ENCODE measurements at places on chromosomes 3 and 15. TPM values are rescaled to one million over a fixed set of nuclear protein-coding genes. Genes with fewer than 3 reads are reported as not detected.

- DNase-seq: no peak
Observed at GRCh38 chr3:75782506-75782905, 2.8 kb downstream of the ZNF717 start.

- DNase-seq: no peak
Observed at GRCh38 chr3:161372321-161373260, 1.3 kb upstream of the SPTSSB start.

- peak; percentile 78 for DNase-seq
Observed at GRCh38 chr3:24496529-24497482, 2.2 kb upstream of the THRB start.

DNA sequence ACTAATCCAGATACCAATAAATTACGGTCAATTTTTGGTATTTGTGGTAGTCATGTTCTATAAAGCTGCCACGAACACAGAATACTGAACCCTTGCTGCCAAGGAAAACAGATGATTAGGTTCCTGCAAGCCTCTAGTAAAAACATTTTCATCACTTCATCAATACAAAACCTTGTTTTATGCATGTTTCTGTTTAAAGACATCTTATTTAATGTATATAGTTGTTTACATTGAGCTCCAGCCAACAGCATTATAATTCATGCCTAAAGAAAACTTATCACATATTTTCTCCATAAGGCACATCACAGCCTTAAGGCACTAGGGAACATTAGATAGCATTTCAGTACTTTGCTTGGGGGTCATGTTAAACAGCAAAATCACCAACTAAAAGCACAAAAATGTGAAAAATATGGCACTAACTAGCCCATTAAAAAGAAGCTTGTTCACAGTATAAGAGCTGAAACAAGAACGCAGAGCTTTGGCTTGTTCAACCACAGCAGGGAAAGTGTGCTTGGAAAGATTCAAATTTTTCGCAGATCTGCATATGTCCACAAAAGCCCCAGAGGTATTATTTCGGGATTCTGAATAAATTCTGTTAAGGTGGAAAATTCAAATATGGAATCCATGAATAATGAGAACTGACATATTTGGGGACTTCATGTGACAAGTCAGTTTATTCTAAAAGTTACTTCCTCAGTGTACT, 27.7 kb downstream of the POLQ start:
- DNase-seq: peak; percentile 25

- DNase-seq: peak; percentile 61
Observed at GRCh38 chr15:55823699-55824340, 80.9 kb upstream of the PRTG start.

GRCh38 chr3:45496555-45496954, 98.0 kb upstream of the LIMD1 start:
- DNase-seq: peak; percentile 77

GRCh38 chr3:186639778-186640472, at the start of gene FETUB:
Gene FETUB, plus strand, starts transcription at chr3:186640399. Its CDS starts 62 bp downstream, at chr3:186640461.
- no peak for DNase-seq

DNA sequence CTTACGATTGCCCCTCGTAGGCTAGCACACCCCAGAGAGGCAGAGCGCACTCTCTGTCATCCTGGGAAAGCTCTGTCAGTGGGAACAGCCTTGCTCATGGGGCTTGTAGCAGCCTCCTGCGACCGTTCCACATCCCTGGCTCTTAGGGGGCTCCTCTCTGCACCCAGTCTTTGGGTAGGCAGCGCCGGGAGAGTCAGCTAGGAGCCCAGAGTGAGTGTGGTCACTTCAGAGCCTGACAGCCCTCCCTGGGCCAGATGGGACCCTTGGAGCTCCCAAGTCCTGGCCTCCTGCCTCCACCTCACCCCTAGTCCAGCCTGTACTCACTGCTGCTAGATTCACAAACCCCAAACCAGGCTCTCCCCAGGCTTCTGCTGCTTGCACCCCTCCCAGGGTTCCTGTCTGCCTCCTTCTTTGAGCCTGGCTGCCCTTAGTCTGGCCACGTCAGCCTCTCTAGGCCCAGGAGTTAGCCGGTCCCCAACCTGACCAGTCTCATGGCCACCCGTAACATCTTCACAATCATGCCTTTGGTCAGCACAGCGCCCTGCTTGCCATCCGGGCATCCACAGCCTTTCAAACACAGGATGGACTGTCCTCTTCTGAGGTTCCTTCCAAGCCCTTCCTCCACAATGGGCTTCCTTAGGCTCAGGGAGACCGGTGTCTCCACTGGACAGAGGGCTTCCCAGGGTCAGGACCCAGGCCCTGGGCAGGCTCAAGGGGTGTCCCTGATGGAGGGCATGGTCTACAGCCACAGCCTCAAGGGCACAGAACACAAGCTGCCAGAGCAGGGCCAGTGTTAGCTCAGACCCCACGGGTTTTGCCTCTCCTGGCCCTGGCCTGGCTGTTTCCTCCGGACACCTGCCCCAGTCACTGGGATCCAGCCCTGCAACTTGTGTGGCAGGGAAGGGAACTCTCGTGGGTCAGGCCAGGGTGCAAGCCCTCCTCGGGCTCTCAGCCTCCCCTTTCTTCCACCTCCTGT, 4.6 kb downstream of the ACSBG1 start:
- DNase-seq: no peak

GRCh38 chr3:23481616-23482278, 278.6 kb downstream of the UBE2E2 start:
- no peak for DNase-seq

DNA sequence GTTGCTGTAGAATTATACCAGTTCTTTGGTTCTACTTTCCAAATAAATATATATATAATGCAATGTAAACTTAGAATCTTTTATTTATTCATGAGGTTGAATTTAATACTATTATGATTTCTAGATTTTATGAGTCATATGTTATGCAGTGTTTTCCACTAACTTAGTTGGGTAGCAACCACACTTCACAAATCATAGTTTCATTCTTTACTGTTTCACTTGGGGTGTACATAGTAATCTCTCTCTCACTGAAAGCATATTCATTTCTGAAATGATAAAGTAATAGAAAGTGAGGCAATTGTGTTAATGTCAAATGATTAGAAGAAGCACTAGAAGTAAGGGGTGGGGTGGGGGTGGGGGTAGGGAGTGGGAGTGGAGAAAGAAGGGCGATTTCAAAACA, 52.6 kb downstream of the IQCH start:
- DNase-seq: peak; percentile 25

DNA sequence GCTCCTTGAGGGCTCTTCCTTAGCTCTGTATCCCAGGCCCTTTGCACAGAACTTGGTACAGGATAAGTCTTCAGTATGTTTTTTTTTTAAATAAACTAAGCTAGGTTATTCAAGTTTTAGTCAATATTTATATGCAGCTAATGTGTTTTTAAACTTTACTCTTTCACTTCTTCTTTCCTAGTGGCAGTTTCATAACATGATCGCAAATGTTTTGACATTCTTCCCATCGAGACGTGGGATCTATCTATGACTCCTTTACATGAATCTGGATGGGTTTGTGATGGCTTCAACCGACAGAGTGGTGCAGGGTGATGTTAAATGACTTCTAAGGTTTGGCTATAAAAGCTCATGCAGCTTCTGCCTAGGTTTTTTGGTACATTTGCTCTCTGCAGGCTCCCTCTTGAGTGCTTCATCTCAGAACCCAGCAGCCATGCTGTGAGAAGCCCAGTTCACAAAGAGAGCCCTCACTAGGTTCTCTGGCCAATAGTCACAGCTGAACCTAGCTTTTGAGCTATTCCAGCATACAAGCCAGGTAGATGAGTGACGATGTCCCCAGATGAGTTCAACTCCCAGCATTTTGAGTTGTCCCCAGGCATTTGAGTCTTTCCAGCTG, 13.5 kb upstream of the MECOM start:
- DNase-seq: no peak

- DNase-seq: no peak
Observed at GRCh38 chr3:102512734-102513504, 78.1 kb downstream of the ZPLD1 start.

DNA sequence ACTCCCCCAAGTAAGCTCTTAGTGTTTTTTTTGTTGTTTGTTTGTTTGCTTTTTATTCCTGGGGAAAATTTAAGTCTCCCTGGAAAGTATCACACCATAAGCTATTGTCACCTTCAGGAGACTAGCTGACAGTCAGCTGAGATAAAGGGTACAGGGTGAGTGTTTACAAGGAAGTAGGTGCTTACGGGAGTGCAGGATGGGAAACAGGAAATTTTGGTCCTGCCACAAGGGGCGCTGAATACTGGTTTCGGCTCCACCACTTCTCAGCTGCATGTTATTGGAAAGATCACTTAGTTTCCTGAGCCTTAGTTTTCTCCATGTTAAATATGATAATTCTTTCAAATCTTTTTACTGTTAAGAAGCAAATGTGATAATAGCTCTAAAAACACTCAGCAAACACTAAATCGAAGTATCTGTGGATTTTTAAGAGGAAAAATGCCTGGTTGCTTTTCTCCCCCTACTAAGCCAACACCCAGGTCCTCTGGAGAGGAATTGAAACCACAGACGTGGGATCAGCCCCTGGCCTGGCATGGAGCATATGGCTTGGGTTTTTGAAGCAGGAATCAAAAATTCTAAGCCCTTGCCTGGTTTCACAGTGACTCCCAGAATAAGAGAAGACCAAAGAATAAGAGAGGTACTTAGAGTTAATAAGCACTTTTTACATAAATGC, 90.7 kb downstream of the SCN11A start:
- peak; percentile 56 for DNase-seq

DNA sequence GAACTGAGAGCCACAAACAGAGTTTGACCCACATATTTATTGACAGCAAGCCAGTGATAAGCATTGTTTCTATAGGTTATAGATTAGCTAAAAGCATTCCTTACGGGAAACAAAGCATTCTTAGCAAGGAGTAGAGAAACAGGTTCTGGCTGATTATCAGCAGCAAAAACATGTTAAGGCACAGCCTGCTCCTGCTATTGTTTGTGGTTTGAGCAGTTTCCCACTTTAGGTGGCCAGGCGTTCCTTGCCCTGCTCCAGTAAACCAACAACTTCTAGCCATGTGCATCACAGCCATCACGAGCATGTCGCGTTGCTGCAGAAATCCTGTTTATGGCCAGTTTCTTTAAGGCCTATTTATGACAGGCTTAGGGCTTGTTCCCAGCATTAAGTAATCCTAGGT, 44.7 kb upstream of the C2CD4B start:
- DNase-seq: no peak

DNA sequence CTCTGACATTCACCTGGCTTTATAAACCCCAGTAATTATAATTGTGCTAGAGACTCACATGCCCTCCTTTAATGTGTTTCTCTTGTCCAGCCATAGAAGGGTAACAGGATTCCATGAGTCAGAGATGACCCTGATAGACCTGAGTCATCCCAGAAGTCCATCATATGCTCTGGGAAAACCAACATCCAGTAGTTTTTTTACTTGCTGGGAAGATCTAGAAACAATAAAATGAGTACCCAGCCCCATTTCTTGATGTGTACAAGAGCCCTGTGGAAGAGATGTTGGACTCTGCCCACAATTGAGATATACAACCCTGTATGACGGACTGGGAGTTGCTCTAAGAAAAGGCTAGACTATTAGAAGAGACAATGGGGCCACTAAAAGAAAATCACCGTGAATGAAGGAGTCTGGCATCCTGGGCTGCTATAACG, 22.4 kb upstream of the THUMPD3 start:
- peak; percentile 56 for DNase-seq

- no peak for DNase-seq
Observed at GRCh38 chr3:30539206-30539605, 67.2 kb upstream of the TGFBR2 start.

GRCh38 chr15:66126031-66126441, 127.5 kb downstream of the MEGF11 start:
- no peak for DNase-seq

DNA sequence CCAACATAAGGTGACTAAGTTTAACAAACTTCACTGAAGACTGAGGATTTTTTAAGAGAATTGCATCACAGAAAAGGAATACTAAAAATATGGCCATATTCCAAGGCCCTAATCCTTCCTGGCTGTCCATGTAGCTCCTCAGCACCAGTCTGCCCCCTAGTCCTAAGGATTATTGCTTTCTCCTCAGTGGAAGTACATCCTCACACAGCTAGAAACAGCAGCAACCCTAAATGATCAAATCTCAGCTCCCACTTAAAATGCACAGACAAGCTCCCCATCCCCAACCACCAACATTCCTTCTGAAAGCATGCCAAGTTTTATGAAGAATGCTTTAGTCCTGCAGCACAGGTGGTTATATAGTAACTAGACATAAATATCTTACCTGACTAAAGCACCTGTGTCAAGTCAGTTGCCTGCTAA, 14.7 kb downstream of the ST3GAL6 start:
- DNase-seq: peak; percentile 92

- no peak for DNase-seq
Observed at GRCh38 chr3:44099566-44100297, 142.0 kb upstream of the TOPAZ1 start.

- no peak for DNase-seq
Observed at GRCh38 chr3:78090382-78090781, 1050.5 kb downstream of the ROBO2 start.

- peak; percentile 40 for DNase-seq
Observed at GRCh38 chr3:160931474-160931873, 173.7 kb downstream of the B3GALNT1 start.

DNA sequence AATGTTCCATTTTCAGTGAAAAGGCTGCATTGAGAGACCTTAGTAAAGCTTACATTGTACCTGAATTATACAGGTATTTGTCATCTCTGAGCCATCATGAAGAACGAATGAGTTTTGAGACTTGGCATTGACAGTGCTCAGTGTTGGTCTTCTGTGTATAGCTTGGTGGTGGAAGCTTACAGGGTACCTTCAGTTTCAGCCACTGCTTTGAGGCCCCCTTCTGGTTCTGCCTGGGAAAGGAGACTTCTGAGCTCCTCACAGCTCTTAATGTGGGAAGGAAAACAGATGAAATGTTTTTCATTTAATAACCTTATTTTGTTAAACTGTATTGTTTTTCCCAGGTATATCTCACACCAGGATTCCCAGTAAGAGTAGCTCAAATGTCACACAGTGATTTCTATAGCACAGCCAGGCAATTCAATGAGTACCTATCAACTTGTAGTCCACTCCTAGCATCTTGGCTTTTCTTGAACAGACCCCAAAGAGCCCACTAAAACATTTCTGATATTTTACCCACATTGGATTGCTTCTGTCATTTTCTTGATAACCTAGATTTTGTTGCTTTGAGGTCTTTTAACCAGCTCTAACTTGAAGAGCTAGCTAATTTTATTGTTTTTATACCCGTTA, 5.6 kb downstream of the SERPINI1 start:
- peak; percentile 28 for DNase-seq

Gene GOLGA6A
- not detected for total RNA-seq

Gene IGF2BP2
- total RNA-seq: 40.1 TPM

Gene PDZRN3
- 40.5 TPM for total RNA-seq

Gene GABRR3
- not detected for total RNA-seq

Gene THBS1
- 141 TPM for total RNA-seq

Gene PRRT3
- 5.5 TPM for total RNA-seq

Gene LDHAL6B
- not detected for total RNA-seq

Gene TRH
- 2.5 TPM for total RNA-seq

Gene PPCDC
- 11.8 TPM for total RNA-seq

Gene STRIT1
- not detected for total RNA-seq

All from fibroblast of the aortic adventitia (primary cell).